B cell (primary cell): ENCODE measurements at places on chromosomes 7 and 10. TPM values are rescaled to one million over a fixed set of nuclear protein-coding genes. Genes with fewer than 3 reads are reported as not detected.
A peak's percentile ranks its signal among the peaks of the same experiment; 100 is the strongest.

GRCh38 chr10:110609605-110610004 is 34.5 kb upstream of the RBM20 start:
- no peak for DNase-seq

DNA sequence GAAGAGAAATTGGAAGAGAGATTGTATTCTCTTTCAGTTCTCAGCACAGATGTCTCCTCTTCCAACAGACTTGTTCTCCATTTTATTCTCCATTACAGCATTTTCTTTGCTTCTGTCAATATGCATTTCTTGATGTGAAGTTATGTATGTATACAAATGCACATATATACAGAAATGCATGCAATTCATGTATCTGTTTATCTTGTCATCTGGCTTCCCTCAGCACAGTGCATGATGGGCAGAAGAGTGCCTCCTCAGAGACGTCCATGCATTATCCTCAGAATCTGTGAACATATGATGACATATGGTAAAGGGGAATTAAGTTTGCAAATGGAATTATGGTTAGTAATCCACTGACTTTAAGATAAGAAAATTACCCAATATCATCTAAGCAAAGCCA is 106.7 kb upstream of the VWC2 start:
- no peak for DNase-seq

DNA sequence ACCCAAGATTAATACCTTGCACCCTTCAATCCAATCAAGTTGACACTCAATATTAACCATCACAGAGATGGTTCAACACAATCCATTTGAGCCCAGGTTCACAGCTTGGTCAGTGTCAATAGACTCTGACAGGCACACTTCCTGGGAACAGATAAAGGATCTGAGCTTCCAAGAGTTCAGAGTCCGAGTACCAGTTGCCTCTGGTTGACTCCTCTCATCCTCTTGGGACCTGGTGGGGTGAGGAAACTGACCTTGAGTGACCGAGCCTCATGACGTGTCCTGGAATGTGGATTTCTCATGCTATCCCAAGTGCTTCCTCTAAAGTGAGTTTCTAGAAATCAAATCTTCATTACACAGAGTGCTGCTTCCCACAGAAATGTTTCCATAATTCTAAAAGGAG is 162.0 kb downstream of the CYP26A1 start:
- no peak for DNase-seq

DNA sequence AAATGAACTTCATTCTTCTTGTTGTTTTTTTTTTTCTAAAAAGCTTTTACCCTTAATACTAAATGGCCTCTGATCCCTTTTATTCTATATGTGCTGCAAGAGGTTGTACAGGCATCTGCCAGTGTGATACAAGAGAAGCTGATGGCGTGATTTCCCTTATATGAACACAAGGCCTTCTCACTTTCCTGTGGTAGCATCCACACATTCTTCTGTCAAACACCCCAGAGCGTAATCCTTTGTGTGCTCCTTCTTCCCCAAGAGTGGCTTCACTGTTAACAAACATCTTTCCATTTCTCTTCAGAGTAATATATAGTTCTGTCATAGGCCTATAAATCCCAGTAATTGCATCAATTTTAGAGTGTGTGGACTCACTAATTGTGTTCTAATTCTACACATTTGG is 86.3 kb upstream of the CAPZA2 start:
- no peak for DNase-seq

DNA sequence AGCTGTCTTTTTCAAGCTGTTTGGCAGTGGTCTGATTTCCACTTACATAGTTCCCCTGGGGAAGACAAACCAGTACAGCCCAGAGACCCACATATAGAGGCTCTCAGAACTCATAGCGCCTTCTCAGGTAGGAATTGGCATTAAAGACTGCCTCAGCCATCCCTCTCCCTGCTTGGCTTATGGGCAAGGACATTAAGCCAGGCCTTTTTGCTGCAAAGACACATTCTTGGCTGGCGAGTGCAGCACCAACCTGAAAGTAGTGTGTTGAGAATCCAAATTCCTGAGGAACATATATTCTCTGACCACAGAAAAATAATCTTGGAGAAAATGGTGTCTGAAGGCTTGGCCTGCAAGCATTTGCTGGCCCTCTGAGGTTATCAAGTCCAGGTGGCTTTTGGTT is 39.2 kb upstream of the HPS1 start:
- DNase-seq = no peak

GRCh38 chr10:16690417-16690816 is 126.8 kb downstream of the RSU1 start:
- no peak for DNase-seq

- DNase-seq = no peak
Measured at GRCh38 chr10:113431398-113432160, 121.3 kb upstream of the HABP2 start.

DNA sequence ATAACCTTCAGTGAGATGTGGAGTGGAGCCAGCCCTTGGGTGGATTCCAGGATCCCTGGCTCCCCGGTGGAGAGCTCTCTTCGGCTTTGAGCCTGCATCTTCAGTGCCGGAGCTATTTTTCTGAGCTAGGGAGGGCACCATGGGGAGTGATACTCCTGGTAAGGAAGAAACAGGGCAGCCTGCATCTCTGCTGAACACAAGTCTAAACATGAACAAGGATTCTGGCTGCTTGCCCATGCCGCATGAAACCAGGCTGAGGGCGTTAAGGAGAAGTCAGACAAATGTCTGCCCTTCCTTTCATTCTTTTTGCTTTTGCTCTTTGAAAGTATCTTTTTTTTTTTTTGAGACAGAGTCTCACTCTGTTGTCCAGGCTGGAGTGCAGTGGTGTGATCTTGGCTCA is 60.4 kb downstream of the EVX1 start:
- no peak for DNase-seq

DNA sequence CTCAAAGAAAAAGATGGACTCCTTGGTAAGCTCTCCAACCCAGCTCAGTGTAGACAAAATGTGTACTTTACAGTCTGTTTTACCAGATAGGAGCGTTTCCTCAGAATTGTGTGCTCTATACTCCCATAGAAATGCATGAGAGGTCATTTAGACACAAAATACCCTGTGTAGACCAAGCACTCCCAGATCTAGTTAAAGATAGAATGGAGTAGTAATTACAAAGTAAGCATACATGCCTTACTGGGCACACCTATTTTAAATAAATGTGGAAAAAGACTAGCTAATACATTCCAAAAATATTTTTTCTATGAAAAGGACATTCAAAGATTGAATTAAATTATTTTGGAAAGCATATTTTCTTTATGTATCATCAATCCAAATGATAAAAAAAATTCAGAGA is 271.9 kb upstream of the DGKB start:
- DNase-seq = no peak

DNA sequence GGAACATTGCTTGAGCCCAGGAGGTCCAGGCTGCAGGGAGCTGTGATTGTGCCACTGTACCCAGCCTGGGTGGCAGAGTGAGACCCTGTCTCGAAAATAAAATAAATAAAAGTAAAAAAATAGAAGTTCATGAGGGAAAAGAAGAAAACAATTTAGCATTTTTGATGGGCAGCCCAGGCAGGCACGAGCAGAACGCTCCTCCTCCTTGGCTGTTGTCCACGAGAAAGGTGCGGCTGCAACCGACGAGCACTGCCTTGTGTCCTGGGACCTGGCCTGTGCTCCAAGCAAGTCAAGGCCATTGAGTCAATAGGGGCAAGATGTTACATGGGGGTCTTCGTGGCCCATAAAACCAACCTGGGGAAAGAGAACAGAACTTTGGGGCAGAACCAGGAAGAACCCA is 25.6 kb downstream of the EBF3 start:
- DNase-seq = no peak

DNA sequence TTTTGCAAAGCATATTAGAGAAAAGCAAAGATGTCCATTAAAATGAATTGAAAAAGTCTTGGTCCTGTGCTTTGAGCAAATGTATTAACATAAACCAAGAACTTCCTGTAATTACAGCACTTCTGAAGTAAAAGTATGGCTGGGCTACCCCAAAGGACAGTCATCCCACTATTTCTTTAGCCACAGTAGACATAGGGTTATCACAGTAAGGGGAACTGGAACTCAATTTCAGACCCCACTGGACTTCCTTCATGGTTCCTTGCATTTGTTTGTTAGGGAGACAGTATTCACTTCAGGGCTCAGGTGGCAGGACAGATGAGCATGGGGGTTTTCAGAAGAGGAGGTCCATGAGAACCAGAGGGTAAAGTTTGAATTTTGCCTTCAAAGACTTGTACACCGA is 203.1 kb upstream of the PDE1C start:
- no peak for DNase-seq

- no peak for DNase-seq
Measured at GRCh38 chr10:58778966-58779365, 266.3 kb downstream of the BICC1 start.

GRCh38 chr10:4127518-4128315 is 342.7 kb upstream of the KLF6 start:
- DNase-seq = peak; percentile 76

DNA sequence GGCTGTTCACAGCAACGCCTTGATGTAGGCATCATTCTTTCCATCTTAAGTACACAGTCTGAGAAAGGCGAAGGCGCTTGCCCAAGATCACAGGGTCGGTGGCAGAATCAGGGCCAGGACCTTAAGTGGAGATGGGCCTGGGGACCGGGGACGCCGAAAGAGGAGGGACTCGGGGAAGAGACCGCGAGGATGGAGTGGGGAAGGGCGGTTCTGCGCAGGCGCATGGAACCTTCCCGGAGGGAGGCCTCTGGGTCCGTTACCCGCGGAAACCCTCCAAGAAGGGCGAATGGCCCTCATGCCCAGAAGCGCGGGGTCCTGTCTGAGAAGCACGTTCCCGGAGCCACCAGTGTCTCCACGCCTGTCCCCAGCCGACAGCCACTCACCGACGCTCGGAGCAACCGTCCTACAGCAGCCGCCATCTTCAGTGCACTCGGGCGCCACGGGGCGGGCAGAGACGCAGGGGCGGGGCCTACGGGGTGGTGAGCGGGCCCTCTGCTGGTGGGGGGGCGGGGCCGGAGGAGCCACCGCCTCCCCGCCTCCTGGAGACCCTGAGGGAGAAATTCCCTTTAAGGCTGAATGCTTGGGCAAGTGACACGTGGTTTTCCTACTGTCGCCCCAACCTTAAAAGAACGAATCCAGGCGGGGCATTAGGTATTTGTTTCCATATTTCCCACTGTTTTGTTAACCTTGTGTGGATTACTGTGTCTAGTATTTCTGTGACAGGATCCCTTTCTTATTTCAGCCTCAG is at the start of gene PRDX3:
Gene PRDX3 (minus strand): TSS at position 441 of the 748 bp plus-strand sequence. CDS start 22 bp downstream, at position 419.
- DNase-seq = peak; percentile 92

GRCh38 chr10:133325440-133326222 is 11.1 kb downstream of the CALY start:
- peak; percentile 48 for DNase-seq

DNA sequence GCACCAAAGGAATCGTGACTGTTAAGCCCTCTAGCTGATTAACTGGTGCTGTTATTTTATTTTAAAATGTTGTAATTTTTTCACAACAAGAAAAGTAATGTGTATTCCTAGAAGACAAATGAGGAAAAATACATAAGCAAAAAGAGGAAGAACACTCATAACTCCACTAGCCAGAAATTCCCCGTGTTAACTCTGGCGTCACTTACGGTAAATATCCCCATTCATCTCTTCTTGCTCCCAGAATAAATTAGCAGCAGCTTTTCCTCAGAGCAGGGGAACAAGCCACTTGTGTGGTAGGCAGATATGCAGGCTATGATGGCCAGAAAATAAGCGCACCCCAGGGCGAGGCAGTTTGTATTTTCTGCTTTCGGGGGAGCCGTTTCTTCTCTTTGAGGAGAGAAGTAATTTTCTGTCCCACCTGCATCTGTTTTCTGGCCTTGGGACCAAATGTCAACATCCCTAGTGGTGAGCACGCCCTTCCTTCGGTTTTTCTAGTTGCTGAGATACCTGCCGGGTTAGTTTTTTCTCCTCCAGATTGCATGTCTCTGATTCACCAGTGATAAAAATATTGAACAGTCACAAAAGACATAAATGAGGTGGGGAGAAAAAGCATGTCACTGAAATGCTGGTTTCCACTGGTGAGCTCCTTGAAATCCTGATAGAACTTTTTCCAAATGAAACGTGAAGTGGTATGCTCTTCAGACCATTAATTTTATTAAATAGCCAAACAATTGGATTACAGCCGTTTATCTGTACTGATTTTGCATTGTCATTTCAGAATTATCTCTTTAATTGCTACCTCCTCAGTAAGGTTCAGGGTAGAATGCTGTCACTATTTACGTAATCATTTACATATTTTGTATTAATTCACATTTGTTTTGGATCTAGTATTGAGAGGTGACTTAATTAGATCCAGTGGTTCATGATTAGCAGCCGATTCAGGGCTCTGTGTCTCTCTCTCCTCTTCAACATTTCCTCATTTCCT is 268.1 kb downstream of the CAMK1D start:
- peak; percentile 26 for DNase-seq

DNA sequence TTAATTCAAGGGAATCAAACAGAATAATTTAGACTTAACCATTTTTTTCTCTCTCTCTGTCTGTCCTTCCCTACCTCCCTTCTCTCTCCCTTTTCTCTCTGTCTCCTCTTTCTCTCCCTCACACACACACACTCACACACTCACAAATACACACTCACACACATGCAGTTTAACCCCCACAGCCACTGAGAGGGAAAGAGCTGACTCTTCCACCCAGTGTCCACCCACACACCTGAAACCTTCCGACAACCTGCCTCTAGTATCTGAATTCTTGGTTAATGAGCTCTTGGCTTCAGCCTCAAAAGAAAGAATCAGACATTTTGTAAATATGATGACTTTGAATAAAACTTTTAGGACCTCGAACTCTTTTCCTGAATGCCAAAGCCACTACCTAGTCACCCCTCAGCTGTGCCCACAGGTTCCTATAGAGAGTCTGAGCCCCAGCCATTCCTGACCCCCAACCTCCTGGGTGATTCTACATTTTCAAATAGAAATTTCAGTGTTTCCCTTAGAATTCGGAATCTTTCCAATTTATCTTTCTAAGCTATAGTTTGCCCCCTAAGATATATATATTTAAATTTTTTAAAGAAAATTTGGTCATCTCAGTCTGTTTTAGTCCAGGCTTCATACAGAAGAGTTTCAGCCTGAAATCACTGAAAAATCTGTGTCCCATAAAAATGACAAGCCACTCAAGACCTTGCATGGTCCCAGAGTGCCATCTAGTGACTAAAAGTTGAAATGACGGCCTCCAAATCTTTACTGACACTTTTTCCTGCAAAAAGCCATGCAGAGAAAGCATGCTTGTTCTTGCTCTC is 202.8 kb downstream of the IPMK start:
- DNase-seq = no peak

DNA sequence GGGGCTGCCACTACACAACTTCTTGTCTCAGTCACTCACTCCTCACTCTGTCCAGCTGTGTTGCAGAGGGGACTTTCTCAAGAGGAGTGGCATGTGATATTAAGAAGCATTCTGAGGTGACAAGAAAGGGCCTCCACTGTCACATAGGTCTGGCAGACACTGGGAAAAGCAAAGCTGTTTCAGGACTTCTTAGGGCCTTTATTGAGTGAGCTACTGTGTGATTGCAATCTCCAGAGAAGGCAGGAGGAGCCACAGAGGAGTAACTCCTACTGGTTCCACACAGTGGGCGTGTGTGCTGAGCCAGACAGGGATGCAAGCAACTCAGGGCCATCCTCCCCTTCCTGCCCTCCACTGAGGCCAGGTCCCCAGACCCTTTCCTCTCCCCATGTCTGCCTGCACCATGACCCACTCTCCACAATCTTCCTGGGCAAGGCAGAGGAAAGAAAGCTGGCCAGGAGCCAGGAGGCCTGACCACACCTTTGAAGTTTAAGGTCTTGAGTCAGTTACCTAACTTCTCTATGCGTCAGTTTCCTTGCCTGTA is 262.0 kb upstream of the ZMIZ1 start:
- no peak for DNase-seq

The SFTPA1 gene
- not detected in 2 replicates for polyA plus RNA-seq

The OR6V1 gene
- not detected in 2 replicates for polyA plus RNA-seq

The PFKFB3 gene
- polyA plus RNA-seq = 13.2 and 16.8 TPM in 2 replicates

The ECHS1 gene
- polyA plus RNA-seq = 15.6 and 19.3 TPM in 2 replicates

The FZD8 gene
- 0.43 and 0.76 TPM in 2 replicates for polyA plus RNA-seq

The TUBAL3 gene
- polyA plus RNA-seq = not detected in 2 replicates

The AASS gene
- 2.1 and 4.7 TPM in 2 replicates for polyA plus RNA-seq

The UTF1 gene
- 0.10 and 0.35 TPM in 2 replicates for polyA plus RNA-seq

The ELN gene
- polyA plus RNA-seq = not detected in 2 replicates
